ENCODE measurements at places on chromosomes 4 and X.
A peak's percentile ranks its signal among the peaks of the same experiment; 100 is the strongest.

DNA sequence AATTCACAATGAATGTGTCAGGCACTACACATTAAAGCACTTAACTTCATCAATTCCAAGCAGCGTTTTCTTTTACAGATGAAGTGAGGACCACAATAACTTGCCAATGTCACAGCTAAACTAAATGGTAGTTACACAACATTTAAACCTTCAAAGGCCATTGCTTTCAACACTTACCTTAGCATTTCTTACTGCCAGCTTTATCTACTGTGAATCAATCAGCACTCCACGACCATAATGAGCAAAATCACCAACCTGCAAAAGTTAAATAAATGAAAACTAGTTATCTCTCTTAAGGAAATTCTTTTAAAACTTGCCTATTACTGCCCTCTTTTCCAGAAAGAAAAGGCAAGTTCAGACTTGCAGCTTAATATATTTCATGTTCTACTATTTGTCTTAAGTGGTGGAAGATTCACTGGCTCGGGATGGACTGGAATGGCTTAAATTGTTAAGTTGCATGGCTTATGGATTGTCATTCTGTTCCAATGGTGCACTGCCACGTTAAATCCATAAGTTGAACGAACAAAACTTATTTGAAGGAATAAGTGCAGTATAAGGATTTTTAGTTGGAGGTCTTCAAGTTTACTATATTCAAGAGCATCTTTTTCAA, 8.3 kb downstream of the RBMX start:
- DNase-seq: no peak

DNA sequence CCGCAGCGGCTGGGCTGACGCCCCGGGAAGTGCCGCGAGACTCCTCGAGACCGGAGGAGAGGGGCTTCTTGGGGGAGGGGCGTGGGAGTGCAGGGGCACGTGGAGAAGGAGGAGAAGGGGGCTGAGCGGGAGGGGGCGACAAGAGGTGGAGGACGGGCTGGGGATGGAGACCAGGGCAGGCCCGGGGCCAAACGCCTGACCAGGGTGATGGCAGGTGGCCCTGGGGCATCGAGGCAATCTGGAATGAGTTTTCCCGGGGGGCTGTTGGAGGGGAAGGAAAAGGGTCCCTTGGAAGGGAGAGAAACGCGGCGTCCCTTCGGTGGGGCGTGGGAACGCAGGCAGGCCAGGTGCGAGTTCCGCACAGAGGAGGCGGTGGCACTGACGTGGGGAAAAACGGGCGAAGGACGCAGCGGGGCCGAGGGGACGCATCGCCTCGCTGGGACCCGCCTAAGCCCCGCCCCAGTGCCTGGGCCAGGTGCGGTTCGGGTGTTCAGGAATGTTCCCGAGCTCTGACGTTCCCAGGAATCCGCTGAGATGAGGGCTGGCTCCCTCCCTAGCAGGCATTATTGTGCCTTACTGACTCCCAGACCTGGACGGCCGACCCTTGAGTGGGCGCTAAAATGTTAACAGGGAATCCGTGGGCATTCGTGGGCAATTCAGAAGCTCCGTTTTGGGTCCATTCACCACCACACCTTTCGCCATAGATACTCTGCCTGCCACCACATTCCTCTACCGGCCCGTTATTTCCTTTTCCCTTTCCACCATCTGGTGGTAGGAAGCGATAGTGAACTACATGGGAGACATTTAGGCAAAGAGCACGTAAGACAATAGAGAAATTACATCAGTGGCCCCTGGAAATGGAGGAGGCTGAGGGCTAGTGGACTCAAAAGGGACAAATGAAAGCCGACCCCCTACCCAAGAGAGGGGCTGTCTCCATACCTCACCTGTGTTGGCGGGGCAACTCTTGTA, 795 bp upstream of the SH3KBP1 start:
- DNase-seq: peak; percentile 73

- DNase-seq: no peak
These were observed 84.8 kb downstream of the PAK3 start for GRCh38 chrX:111180750-111181240.

DNA sequence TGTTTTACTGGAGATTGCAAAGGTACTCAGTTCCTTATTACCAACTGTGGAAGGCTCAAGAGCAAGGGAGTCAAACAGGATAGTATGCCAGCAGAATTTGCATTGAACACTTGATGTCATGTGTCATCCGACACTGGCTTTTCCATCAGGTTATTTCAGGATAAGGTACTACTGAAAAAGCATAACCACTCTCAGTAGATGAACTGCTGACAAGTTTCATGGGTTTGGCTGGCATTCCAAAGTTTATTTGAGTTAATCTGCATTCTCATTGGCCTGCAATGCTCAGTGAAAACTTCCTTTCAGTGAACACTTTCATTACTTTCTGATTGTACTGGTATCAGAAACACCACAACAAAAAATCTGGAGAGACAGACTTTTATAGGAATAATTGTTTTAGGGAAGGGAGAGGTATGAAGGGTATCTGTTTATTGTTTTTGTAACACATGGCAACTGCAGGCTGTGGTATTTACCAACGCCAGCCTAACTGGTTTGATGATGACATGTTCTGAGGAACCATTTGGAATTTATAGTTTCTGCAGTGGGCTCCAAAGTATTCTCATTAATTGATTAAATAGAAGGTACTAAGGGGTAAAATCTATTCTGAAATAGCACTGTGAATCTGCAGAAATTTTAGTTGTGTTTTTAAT, 345.7 kb upstream of the NR3C2 start:
- no peak for DNase-seq

DNA sequence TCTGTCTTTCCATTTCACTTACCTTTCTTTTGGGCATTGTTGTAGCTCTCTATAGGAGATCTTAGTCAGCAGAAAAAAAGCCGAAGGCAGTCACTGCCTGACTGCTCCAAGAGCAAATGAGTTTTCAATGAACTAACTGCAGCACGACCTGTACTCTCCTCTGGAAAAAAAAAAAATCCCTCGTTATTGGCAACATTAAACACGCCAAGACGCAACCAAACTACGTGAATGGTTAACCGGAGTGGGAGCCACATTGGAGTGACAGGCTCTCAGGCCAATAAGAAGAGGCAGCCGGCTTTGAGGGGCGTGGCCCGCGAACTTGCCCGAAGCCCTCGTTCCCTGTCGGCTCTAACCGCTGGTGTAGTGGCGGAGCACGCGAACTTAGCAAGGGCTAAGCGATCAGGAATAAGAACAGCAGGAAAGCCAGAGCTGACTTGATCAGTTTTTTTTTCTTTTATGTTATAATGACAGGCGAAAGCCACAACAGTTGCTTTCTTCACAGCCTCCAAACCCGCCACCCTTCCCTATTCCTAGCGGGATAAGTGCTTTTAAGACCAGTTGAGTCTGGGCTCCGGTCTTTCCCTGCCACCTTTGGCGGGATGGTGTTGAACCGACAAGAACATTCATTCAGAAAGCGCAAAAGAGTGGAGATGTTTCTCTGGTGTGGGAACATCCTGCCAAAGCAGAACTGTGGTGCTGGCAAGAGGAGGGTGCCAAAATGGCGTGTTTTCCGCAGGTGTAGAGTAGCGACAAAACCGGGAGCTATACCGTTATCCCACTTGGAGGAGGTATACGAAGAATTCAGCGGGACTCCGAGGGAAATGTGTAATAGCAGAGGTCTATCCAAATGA, 80.0 kb downstream of the HMGN5 start:
- DNase-seq: peak; percentile 93

All from sciatic nerve (tissue), 2 donors.